ENCODE measurements at places on chromosomes 13 and 19. TPM values are rescaled to one million over a fixed set of nuclear protein-coding genes. Genes with fewer than 3 reads are reported as not detected.
A peak's percentile ranks its signal among the peaks of the same experiment; 100 is the strongest.

GRCh38 chr19:33712268-33712667 lies 84.4 kb upstream of the KCTD15 start:
- no peak for DNase-seq
- no peaks in the 10 kb centered on the region for H3K36me3 ChIP-seq
- H3K4me3 ChIP-seq, result no peak overlapping the region

DNA sequence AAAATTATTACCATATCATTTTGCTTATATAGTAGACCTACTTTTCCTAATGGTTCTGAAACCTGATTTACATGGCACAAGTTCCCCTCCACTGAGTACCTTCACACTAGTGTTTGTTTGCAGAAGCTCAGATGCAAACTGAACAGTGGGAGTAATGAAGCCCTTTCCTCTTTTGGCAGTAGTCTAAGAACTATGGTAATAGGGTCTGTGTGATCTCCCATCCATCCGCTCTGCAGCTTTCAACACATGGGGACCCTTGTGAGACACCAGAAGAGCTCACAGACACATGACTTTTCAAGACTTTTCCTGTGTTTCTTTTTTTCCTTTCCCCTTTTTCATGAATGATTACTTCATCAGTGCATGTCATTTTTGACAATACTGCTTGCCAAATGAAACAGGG lies 336.0 kb downstream of the ATP8A2 start:
- H3K27me3 ChIP-seq, result peaks cover 3% of the 10 kb centered on the region
- H3K4me1 ChIP-seq, result peaks cover 30% of the 10 kb centered on the region
- no peaks in the 10 kb centered on the region for H3K36me3 ChIP-seq
- no peak for DNase-seq

DNA sequence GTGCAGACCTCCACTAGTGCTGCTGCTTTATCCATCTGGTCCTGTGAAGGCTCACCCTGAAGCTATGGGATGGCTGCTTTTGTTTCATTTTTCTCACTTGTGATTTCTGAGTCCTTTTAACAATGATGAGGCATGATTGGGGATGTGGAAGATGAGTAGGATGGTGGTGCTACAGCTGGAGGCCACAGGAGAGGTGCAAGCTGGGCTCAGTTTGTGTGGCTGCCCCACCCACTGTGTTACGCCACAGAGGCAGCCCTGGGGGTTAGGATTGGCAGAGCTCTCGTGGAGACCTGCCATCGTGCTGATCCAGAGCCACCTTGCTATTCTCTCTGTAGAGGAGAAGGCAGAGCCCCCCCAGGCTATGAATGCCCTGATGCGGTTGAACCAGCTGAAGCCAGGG lies 19.6 kb upstream of the QTRT1 start:
- H3K4me1 ChIP-seq, result no peaks in the 10 kb centered on the region
- no peak for DNase-seq
- H3K27me3 ChIP-seq, result no peaks in the 10 kb centered on the region
- H3K4me3 ChIP-seq, result no peak overlapping the region

DNA sequence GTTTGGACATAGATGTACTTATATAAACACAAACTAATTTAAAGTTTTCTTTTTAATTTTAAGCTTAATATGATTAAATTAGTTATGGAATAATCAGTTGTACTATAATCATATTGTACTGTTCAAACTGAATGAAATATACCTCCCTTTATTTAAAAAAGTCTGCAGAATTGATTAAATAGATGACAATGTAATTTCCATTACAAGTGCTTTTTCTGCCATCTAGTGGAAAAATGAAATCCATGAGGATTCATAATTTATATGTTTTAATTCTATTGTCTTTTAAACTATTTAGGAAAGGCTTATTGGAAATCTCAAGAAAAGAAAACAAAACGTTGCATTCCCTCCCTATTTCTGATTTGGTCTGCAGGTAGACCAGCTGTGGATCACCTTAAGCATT lies 30.9 kb downstream of the MZT1 start:
- H3K27me3 ChIP-seq, result no peaks in the 10 kb centered on the region
- H3K4me3 ChIP-seq, result no peak overlapping the region
- no peak overlapping the region for H3K27ac ChIP-seq
- peaks cover 4% of the 10 kb centered on the region for H3K4me1 ChIP-seq
- no peaks in the 10 kb centered on the region for H3K36me3 ChIP-seq

DNA sequence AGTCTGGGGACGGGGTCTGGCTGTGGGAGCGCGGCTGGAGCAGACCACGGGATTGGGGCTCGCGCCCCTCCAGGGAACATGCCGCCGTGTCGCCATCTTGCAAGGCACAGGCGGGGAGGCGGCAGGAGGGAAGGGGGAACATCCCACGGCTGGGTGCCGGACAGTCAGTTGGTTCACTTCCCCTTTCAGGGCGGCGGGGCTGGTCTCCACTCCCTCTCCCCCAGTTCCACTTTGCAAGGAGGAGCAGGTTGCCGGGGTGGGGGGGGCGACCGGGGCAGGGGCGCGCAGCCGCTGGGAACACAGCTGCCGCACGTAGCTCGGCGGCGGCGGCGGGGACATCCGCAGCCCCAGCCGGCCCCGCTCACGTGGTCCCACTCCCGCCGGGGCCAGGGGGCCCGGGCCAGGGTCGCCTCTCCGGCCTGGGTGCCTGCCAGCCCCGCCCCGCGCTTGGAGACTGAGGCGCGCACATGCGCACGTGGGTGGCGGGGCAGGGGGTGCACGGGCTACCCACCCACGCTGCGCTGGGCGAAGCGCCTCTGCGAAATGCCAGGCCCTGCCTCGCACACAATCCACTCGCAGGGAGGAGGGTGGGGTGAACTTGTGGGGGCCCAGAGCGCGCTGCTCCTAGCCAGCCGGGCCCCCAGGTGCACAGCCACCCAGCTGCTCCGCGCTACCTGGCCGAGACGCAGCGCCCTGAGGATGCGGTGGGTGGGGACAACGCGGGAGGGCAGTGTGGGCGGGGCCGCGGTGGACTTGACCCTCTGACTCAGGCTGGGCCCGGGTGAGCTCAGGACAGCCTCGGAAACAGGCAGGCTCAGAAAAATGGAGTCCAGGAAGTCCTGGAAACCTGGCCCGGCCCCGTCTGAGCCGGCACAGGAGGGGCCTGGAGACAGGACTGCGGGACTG lies 6.4 kb downstream of the KLF16 start:
- peaks cover 10% of the 10 kb centered on the region for H3K4me1 ChIP-seq
- H3K27ac ChIP-seq, result no peak overlapping the region
- H3K4me3 ChIP-seq, result peak overlapping the region; percentile 19
- H3K27me3 ChIP-seq, result peaks cover 15% of the 10 kb centered on the region

GRCh38 chr19:6720369-6721137 lies at the start of gene C3:
TSS of gene C3 (minus strand) at chr19:6720650. CDS start at chr19:6720589, 61 bp downstream.
- peaks cover 16% of the 10 kb centered on the region for H3K27me3 ChIP-seq
- H3K4me3 ChIP-seq, result no peak within 1 kb of the TSS

DNA sequence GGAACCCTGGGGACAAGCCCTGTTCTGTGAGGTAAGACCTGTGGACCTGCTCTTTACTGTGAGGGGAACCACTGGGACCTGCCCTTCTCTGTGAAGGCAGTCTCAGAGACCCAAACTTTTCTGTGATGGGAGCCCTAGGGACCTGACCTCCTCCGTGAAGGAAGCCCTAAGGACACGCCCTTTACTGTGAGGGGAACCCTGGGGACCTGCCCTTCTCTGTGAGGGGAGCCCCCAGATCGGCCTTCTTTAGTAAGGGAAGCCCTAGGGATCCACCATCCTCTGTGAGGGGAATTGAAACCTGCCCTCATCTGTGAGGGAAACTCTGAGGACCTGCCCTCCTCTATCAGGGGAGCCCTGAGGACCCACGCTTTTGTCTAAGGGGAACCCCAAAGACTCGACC lies 343.5 kb downstream of the UQCRFS1 start:
- H3K36me3 ChIP-seq, result no peaks in the 10 kb centered on the region
- H3K4me3 ChIP-seq, result no peak overlapping the region
- peaks cover 47% of the 10 kb centered on the region for H3K27me3 ChIP-seq
- peaks cover 1% of the 10 kb centered on the region for H3K4me1 ChIP-seq

DNA sequence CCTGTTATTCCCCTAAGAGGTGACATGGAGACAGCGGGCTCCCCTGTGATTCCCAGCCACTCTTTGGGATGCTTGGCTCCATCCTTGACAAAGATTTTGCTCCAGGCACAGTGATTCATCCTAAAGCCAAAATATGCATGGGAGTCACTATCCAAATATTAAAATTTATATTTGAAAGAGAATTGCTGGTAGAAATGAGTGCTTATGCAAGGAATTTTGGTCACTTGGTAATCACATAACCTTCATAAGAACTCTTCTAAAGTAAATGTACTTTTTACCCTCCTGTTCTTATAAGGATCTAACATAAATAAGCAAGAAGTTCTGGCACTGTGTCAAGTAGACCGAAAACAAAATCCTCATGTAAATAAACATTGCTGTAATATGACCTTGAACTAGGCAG lies 385.8 kb downstream of the ITGBL1 start:
- no peaks in the 10 kb centered on the region for H3K27me3 ChIP-seq
- no peak for DNase-seq
- H3K27ac ChIP-seq, result no peak overlapping the region
- H3K36me3 ChIP-seq, result no peaks in the 10 kb centered on the region

DNA sequence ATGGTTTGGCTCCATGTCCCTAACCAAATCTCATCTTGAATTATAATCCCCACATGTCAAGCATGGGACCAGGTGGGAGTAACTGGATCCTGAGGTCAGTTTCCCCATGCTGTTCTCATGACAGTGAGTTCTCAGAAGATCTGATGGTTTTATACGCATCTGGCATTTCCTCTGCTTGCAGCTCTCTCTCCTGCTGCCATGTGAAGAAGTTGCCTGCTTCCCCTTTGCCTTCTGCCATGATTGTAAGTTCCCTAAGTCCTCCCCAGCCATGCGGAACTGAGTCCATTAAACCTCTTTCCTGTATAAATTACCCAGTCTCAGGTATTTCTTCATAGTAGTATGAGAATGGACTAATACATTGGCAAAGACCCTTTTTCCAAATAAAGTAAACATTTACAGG lies 96.8 kb downstream of the TSHZ3 start:
- H3K27ac ChIP-seq, result no peak overlapping the region
- DNase-seq, result no peak
- peaks cover 5% of the 10 kb centered on the region for H3K4me1 ChIP-seq
- peaks cover 15% of the 10 kb centered on the region for H3K27me3 ChIP-seq
- H3K36me3 ChIP-seq, result no peaks in the 10 kb centered on the region
- no peak overlapping the region for H3K4me3 ChIP-seq

DNA sequence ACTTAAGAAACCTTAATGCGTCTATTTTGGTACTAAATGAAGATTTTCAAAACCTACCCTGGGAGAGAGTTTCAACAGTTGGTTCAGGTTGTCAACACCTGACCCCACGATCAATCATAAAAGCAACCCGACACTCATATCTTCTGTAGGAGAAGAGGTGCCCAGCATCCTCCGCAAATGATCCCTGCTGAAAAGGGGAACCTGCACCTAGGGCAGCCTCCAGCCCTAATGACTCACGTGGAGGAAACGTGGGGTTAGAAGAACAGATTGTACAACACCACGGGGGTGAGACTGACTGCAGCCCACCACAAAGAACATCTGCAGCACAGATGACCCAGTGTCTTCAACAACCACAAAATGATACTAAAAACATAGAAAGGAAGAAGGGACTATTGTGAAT lies 116.3 kb downstream of the RAB20 start:
- H3K36me3 ChIP-seq, result peaks cover 13% of the 10 kb centered on the region
- H3K4me3 ChIP-seq, result no peak overlapping the region
- no peak overlapping the region for H3K27ac ChIP-seq

DNA sequence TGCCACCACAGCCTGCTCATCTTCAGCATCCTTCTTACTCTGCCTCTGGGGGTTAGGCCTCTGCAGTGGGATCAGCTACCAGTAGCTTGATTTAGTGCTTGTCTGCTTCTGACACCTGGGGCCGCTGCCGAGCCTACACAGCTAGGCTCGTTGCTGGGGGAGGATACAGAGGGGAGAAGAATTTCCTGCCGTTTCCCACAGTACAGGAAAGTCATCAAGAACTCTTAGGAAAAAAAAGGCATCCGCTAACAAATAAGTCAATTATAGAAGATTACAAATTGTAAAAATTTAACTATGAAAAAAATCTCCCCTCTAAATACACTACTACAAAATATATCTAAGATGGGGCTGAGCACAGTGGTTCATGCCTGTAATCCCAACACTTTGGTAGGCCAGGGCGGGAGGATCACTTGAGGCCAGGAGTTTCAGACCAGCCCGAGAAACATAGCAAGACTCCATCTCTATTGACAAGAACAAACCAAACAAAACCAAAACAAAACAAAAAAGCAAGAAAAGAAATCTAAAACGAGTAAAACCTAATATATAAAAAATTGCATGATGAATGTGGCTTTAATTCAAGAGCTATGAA lies 26.7 kb downstream of the LATS2 start:
- H3K27me3 ChIP-seq, result no peaks in the 10 kb centered on the region
- H3K4me3 ChIP-seq, result no peak overlapping the region
- peaks cover 11% of the 10 kb centered on the region for H3K4me1 ChIP-seq
- H3K27ac ChIP-seq, result no peak overlapping the region
- peaks cover 5% of the 10 kb centered on the region for H3K36me3 ChIP-seq

GRCh38 chr13:80612804-80613203 lies 271.9 kb upstream of the SPRY2 start:
- no peak overlapping the region for H3K27ac ChIP-seq
- H3K4me1 ChIP-seq, result no peaks in the 10 kb centered on the region
- no peaks in the 10 kb centered on the region for H3K36me3 ChIP-seq

DNA sequence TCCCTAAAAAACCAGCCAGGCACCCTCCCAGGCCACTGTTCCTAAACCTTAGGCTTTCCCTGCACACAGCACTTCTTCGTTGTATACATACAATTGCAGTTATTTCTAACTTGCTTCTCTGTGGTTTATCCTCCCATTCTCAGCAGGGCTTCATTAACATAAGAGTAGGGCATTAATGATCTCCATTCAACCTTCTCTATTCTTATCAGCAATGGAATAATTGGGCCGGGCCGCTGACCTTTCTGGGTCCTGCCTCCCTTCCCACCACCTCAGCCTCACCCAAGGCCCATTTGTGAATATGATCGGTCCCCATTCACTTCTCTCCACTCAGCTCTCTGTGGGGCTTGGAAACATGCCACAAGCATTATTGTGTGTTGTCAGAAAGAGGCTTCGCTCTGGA lies 184.2 kb downstream of the SUCLA2 start:
- H3K27me3 ChIP-seq, result no peaks in the 10 kb centered on the region
- no peak overlapping the region for H3K27ac ChIP-seq
- DNase-seq, result no peak
- no peak overlapping the region for H3K4me3 ChIP-seq
- H3K4me1 ChIP-seq, result peaks cover 9% of the 10 kb centered on the region

DNA sequence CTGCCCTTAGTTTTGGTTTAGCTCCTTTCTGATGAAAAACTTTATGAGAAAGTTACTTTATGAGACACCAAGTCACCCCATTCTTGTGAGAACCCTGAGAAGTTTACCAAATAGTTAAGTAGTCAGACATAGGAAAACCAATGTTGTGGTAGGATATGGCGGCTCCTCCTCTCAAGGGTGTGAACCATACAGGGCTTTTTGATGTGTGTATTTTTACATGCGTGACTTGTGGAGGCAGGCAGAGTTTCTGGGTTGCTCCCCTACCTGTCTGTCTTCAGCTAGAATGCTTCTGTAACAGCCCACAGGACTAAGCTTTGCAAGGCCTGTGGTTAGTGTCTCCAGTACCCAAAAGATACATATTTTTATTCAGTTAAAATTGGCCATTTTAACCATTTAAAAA lies 18.3 kb downstream of the UBAC2 start:
- H3K27me3 ChIP-seq, result no peaks in the 10 kb centered on the region
- peaks cover 4% of the 10 kb centered on the region for H3K4me1 ChIP-seq
- H3K4me3 ChIP-seq, result no peak overlapping the region
- H3K27ac ChIP-seq, result no peak overlapping the region

GRCh38 chr19:1131718-1132551 lies 28.1 kb downstream of the GPX4 start:
- H3K4me1 ChIP-seq, result no peaks in the 10 kb centered on the region
- no peaks in the 10 kb centered on the region for H3K36me3 ChIP-seq
- no peak overlapping the region for H3K27ac ChIP-seq
- no peaks in the 10 kb centered on the region for H3K27me3 ChIP-seq
- no peak for DNase-seq
- no peak overlapping the region for H3K4me3 ChIP-seq

GRCh38 chr13:106028911-106029310 lies 506.6 kb downstream of the EFNB2 start:
- H3K27me3 ChIP-seq, result no peaks in the 10 kb centered on the region
- no peaks in the 10 kb centered on the region for H3K36me3 ChIP-seq

ETV2 gene
- total RNA-seq, result 1.3 TPM

TBXA2R gene
- total RNA-seq, result not detected
